ENCODE measurements at places on chromosomes 7 and 10. TPM values are rescaled to one million over a fixed set of nuclear protein-coding genes. Genes with fewer than 3 reads are reported as not detected.

Gene KRIT1
- 22.7 TPM for total RNA-seq

Gene GNB2
- 120 TPM for total RNA-seq

Gene CALN1
- total RNA-seq: not detected

Gene PLPP4
- total RNA-seq: not detected

Gene DUS4L
- total RNA-seq: 7.7 TPM

Gene SEMA3E
- 0.24 TPM for total RNA-seq

Gene ATG9B
- not detected for total RNA-seq

Gene PDE6C
- total RNA-seq: not detected

Gene CCL26
- total RNA-seq: not detected

Gene NXPH1
- total RNA-seq: not detected

Gene FAM131B
- total RNA-seq: 0.73 TPM

Gene ZNF777
- 7.2 TPM for total RNA-seq

Gene ABCB1
- 4.5 TPM for total RNA-seq

Gene SLC26A4
- total RNA-seq: 0.27 TPM

Gene SORCS1
- 2.9 TPM for total RNA-seq

Gene TET1
- 3.1 TPM for total RNA-seq

Gene HOGA1
- 15.6 TPM for total RNA-seq

Gene TBX20
- total RNA-seq: 138 TPM

Gene STK32C
- 7.0 TPM for total RNA-seq

Gene SYT15B
- 0.62 TPM for total RNA-seq

Gene VWC2
- 8.0 TPM for total RNA-seq

Gene NKX1-2
- total RNA-seq: not detected

Gene TACC2
- 341 TPM for total RNA-seq

Gene ZNF804B
- total RNA-seq: not detected

Gene GIMAP4
- total RNA-seq: 38.4 TPM

Gene EVX1
- not detected for total RNA-seq

Gene NPFFR1
- total RNA-seq: not detected

Data from Right ventricle myocardium inferior (tissue), 1 donor.